ENCODE measurements at places on chromosomes 3 and 15.

DNA sequence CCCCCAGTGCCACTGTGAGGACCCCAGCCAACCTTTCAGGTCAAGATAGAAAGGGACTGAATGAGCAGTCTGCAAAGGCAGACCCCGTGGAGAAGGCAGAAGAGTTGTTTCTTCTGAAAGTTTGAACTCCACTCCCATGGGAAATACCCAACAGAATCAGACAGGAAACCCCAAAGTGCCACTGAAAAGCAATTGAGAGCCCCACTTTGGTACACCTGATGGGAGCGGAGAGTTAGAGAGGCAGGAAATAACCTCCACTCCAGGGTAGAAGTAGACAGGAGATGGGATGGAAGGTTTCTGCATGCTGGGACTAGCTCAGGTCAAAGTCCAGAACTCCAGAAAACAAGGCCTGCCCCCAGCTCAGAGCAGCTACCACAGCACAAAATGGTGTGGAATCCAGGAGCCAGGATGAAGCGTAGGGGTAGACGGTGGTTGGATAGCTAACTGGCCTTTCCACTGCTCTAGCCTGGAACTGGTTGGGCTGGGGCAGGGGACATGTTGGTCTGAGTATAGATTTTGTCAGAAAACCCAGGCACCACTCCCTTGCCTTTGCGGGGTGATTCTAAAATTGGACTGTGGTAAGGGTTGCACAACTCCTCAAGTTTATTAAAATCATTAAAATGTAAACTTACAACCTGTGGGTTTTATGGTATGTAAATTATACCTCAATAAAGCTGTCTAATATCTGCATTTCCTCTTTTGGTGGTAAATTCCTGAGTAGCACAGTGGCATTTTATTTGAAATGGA, 1.9 kb upstream of the RAB43 start:
- no peak for DNase-seq

- DNase-seq = no peak
These were observed 369.1 kb downstream of the MCTP2 start for GRCh38 chr15:94600505-94600904.

GRCh38 chr3:195182470-195182795, 88.5 kb downstream of the XXYLT1 start:
- DNase-seq = no peak

DNA sequence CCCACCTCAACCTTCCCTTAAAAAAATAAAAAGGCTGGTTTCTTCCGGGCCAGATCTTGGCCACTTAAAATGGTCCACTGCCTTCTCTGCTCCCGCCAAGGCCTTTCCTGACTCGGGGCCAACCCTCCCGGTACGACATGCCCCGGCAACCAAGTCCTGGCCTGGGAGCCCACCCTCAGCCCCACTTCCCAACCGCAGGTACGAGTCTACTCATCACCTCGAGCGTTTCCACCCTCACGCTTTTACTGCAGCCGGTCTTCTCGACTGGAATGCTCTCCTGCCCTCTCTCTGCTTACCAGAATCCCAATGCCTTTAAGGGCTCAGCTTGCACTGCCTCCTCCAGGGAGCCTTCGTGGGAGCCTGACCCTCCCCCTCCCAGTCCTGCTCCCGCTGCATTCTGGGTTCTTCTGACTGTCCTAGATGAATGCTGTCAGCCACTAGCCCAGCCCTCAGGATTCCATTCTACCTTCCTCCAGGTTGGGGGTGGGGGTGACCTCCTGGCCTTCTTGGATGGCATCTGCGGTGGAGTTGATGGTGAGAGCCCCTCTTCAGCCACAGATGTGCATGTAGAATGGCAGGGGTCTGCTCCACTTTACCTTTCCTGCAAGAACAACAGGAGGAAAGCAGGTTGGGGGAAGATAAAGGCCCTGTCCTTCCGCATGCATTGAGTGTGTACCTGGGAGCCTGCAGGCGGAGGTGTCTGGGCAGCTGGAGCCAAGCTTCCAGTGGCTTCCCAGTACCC, 1.1 kb upstream of the CSRNP1 start:
- DNase-seq = no peak

DNA sequence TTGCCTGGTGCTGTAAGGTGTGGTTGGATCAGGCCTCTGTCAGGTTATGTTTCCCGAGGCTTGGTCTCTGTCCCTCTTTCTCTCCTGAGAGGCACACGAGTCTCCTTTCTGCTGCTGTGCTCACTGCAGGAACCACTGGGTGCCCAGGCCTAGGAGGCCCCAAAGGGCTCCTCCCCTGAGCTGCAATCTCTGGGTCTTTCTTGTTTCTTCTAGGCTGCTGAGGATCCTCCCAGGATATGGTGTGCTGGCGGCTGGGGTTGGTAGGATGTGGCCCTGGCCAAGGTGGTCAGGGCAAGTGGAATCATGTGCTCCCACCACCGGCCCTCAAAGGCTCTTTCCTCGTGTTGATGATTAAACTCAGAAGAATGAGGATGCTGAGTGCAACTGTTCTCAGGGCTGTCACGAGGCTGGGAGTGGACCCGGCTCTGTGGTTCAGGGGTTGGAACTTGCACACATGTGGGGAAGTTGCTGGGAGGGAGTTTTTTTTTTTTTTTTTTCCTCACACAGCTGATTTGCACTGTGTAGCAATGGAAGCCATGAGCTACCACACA, 43.6 kb upstream of the CTSH start:
- no peak for DNase-seq

DNA sequence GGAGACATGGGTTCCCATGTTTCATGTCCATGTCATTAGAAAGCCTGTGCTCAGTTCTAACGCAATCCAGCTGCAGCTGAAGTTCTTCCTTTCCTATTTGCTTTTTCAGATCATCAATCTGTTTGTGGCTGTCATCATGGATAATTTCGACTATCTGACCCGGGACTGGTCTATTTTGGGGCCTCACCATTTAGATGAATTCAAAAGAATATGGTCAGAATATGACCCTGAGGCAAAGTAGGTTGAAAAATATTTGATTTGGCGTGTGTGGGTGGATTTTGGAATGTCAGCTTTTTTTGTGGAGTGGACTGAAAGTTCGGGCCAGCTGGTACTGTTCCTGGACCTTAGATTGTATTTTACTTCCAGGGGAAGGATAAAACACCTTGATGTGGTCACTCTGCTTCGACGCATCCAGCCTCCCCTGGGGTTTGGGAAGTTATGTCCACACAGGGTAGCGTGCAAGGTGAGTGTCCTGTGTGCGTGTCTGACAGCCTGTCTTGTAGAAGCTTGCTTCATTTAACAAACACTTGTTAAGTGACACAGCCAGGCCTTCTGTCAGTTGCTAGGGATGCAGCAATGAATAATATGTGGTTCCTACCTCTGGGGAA, 69.6 kb downstream of the CHDH start:
- no peak for DNase-seq

GRCh38 chr3:105806359-105806758, 62.5 kb downstream of the CBLB start:
- DNase-seq = no peak

DNA sequence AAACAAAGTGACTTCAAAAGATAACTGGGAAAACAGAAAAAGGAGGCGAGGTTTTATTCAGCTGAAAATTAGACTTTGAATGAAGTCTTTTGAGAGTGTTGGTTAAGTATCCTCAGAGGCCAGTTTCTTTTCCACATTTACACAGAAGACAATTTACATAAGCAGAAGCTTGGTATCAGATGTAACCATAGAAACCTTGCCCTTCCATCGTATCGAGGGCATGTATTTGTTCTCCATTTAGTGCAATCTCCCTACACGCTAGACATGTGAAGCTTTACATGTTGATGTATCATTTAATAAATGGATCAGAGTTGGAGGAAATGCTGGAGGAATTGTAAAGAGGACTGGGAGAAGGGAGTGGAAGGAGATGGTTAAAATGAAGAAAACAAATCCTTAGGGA, 161.0 kb upstream of the CRBN start:
- DNase-seq = no peak

- no peak for DNase-seq
These were observed 74.7 kb upstream of the SH3GL3 start for GRCh38 chr15:83372434-83372891.

DNA sequence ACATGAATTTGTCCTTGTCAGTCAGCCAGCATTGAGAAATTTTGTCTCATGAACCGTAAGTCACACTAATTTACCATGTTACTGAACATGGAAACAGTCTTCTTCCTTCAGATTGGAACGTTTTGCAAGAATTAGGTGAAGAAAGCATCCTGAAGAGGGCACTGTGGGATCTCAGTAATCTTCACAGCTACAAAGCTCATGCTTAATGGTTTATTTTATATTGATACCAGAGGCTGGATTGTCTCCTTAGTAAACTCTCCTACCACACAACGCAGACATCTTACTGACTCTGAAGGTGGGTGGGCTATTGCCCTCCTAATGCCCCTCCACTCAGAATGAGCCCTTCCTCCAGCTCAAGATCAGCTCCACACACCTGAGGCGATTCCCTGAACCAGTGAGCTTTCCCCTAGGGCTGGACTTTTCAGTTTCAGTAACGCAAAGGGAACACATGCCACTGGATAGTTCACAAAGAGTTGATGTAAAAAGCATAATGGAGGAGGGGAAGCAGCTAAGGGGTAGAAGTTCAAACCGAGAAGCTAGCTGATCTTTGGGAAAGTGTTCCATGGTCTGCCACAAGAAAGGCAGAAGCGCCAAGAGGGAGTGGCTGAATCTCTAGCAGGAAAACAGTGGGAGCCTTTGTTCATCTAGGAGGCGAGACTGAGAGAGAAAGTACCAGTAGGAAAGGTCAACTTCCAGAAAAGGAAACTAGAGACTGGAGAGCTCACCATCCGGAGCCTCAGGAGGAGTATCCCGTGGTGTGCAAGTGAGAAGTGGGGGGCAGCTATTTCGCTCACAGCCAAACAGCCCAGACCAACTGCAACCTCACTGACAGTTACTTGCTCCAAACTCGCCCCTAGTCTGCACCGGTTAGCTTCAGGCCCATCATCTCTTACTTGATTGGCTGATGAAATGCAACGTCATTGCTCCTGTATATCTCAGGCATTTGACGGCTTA, at the start of gene SLC9C1:
TSS of gene SLC9C1 (minus strand) at position 849 of the 954 bp plus-strand sequence. CDS start 7,425 bp downstream, outside the sequence.
- DNase-seq = no peak

DNA sequence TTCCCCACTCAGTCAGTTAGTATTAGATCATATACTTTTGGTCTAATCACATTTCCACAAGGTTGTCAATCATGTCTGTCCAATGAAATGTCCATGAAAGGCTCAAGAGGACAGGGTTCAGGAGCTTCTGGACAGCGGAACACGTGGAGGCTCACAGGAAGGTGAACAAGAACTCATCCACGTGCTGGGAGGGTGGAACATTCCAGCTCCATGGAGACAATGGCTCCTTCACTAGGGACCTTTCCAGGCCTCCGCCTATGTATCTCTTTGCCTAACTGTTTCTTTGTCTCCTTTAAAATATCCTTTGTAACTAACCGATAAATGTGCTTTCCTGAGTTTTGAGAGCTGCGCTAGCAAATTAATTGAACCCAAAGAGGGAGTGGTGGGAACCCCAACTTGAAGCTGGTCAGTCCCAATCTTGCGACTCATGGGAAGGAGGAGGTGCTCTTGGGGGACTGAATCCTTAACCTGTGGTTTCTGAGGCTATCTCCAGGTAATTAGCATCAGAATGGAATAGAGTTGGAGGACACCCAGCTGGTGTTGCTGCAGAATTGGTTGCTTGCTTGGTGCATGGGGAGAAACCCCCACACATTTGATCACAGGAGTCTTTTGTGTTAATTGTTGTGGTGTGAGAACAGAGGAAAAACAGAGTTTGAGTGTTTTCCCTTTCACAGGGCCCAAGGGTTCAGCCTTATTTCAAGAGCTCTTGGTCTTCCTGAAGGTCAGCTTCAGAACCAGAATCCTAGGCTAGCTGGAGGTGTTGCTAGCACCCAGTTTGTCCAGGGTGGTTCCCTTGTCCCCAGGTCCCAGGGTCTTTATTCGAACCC, 3.0 kb upstream of the TKT start:
- DNase-seq = no peak

DNA sequence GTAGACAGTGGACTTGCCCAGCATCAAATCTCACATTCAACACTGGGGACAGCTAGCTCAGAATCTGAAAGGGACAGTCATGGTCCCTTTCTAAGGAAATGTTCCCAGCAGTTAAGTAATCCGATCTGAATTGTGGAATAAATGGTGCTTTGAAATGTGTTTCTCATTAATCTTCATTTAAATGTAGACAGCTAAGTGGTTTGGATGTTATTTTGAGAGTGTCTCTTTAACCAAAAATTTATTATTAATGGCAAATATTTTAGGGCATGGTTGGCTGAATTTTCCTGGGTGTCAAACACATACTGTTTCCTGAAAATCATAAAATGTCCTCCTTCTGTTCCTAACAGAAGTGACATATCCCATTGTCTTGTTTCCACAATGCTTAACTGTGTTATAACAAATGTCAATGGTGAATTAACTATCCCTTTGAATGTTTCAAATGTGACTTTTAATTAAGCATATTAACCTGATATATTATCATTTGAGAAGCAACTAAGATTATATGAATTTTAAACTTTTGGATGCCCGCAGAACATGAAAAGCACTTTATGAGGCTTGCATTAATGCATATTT, 210.8 kb downstream of the CHST2 start:
- DNase-seq = no peak

DNA sequence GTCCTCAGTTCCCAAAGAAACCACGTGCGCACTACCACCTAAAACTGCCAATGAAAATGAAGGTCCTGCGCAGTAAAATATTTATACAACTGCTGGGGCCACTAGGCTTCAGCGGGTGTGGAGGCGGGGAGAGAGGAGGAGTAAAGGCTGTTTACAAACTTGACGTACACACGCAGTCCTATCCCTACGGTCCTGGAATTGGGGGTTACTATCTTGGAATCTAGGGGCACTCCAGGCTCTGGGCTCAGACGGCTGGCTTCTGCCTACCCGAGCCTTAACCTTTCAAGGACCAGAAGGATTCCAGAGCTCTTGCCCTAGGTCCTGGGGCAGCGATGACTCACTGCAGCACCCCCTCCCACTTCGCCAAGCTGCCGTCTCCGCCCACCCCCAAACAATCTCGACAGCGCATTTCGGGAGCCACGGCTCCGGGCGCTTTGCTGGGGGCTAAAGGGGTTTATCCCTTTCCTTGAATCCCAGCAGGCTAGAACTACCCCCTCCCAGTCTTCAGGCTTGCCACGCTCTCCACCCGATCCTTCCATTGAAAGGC, 3.0 kb downstream of the ADAMTS9 start:
- DNase-seq = no peak

DNA sequence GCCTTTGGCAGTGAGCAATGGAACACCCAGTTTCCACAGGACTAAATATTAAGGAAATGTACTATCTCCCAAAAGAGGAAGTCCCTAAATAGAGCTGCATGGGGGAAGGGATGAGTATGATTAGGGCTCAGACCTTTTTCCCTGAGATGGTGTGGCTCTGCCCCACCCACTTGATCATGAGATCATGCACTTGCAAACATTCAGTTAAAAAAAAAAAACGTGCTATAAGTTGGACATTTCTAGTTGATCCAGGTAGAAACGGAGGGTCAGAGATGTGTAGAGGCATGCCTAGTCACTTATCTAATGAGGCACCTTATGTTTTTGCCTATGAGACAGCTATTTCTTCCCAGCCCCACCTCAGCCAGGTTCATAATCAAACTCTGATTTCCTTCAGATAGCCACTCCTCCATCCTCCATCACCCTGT, 24.5 kb upstream of the SSR3 start:
- no peak for DNase-seq

- DNase-seq = no peak
These were observed 119.3 kb downstream of the TMCO5A start for GRCh38 chr15:38053776-38054175.
